NCI-H1105 (cell line): ENCODE measurements at places on chromosomes 6 and 20.

DNA sequence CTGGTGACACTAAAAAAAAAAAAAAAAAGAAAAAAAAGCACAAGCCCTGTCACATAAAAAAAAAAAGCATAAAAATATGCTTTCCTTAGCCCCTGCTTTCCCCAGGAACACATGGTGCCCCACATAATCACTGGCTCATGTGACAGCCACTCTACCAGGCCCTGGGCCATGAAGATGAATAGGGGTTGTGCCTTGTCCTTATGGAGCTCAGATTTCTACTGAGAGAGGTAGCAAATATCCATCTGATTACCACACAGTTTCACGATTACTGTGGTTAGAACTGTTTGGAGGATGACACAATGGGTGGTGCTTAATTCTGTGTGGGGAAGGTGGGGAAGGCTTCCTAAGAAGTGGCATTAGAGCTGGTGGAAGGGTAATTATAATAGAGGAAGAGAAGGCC, 9.3 kb downstream of the RAET1E start:
- no peak for DNase-seq

DNA sequence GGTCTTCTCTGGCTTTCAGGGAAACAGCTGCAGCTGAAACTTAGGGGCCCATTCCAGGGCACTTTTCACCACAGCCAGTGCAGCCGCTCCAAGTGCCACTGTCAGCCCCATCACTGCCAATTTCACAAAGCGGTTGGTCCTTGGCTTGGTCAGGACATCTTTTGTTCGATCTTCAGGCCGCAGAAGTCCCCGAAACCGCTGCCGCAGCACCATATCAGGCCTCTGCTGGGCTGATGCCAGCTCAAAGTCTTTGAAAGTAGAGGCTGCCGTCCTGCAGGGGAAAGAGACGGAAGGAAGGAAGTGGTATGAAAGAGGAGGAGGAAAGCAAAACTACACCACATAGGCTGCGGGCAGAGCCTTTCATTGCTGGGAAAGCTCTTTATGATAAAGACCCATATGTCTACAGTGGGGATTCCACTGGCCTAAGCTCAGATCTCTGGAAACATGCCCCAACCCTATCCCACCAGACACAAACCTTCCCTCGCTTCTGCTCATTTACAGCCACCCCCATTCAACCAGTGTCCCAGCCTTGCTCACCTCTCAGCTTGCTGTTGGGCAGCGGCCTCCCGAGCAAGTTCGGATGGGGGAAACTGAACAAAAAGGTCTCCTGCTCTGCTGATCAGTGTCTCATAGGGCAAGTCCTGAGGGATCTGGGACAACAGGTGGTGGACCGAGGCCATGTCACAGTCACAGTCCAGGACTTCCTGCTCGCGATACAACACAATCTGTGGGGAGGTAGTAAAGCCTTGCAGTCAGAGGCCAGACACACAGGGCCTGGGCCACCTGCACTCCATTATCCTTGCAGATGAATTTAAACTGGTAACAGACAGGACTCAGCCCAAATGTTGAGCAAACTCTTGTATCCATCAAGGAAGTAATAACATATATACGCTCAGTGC, 23.5 kb downstream of the TBC1D20 start:
- no peak for DNase-seq

DNA sequence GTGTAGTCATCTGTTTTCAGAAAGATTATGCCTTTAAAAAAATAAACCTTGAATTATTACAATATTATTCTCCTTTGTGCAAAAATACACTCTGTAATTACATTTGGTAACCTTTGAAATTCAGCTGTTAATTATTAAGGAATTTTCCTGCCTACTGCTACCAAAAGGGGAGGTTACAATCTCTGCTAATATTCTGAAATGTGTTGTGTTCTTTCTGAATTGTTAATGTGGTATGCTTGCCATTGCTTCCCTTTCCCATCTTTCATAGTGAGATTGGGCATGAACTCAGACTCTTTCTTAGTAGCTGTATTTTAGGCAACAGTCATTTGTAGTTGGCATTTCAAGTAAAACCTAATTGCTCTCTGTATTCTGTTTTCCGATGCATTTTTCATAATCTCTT, 73.0 kb downstream of the PHF3 start:
- no peak for DNase-seq

- no peak for DNase-seq
Measured at GRCh38 chr6:42564506-42564825, 637 bp downstream of the UBR2 start.

DNA sequence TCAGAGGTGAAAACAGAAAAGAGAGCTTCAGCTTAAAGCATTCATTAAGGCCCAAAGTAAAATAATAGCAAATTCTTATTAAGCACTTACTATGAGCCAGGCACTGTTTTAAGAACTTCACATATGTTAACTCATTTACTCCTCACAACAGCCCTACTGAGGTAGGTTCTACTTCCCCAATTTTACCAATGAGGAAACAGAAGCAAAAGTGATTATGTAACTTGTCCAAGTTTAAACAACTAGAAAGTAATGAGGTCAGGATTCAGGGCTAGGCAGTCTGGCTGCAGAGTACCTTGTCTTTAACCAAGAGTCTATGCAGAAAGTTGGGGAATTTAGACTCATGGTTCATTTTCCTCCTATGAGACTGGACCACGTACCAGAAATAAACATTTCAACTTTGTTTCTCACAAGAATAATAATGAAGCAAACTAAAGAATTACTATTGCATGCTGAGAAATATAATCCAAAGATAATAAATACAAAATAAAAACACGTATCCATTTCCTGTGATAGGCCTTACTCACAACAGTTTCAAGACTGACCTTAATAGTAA, 3.8 kb downstream of the COL21A1 start:
- DNase-seq, result no peak

GRCh38 chr20:8389381-8390036, 257.4 kb downstream of the PLCB1 start:
- DNase-seq, result peak; percentile 39

GRCh38 chr6:154745243-154745642, 12.0 kb downstream of the SCAF8 start:
- no peak for DNase-seq

DNA sequence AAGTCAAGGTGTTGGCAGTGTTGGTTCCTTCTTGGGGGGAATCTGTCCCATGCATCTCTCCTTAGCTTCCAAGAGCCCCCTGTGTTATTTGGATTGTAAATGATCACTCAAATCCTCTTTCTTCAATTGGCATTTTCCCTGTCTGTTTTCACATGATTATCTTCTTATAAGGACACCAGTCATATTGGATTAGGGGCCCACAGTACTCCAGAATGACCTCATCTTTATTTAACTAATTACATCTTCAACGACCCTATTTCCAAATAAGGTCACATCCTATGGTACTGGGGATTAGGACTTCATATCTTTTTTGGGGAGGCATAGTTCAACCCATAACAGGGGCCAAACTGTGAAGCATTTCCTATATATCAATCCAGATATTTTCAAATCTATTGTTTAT, 57.3 kb downstream of the PTPRA start:
- DNase-seq, result no peak

GRCh38 chr6:100184473-100184872, 190.4 kb upstream of the MCHR2 start:
- DNase-seq, result no peak

DNA sequence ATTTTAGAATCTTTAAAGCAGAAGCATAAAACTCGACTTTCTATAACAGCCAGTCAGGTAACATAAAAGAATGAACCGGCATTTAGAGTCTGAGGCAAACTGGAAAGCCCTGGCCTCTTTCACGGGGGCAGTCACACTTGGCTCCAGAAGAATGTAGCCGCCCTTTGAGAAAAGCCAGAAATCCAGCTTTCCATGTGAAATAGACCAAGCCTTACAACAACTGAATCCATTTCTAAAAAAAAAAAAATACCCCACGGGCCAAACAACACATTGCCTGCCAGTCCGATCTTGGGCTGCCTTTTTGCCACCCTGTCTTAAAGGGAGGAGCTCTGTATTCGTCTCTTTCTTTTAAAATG, 252.9 kb upstream of the TAB2 start:
- no peak for DNase-seq

DNA sequence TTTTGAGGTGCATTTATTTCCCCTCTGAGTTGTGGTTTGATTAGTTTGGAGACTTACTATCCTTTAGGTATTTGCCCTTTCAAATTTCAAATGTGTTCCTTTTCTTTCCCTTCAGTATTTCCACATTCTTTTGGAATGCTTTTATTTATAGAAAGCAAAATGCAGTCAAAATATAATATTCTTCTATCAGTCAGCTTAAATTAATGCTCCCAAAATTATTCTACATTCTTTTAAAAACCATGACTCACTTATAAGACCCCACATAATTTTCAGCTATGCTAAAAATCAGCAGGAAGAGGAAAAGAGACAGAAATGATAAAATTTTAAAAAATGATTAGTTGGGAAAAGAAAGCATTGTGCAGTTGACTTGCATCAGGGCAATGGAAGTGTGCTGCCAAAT, 180.0 kb upstream of the SMLR1 start:
- no peak for DNase-seq

DNA sequence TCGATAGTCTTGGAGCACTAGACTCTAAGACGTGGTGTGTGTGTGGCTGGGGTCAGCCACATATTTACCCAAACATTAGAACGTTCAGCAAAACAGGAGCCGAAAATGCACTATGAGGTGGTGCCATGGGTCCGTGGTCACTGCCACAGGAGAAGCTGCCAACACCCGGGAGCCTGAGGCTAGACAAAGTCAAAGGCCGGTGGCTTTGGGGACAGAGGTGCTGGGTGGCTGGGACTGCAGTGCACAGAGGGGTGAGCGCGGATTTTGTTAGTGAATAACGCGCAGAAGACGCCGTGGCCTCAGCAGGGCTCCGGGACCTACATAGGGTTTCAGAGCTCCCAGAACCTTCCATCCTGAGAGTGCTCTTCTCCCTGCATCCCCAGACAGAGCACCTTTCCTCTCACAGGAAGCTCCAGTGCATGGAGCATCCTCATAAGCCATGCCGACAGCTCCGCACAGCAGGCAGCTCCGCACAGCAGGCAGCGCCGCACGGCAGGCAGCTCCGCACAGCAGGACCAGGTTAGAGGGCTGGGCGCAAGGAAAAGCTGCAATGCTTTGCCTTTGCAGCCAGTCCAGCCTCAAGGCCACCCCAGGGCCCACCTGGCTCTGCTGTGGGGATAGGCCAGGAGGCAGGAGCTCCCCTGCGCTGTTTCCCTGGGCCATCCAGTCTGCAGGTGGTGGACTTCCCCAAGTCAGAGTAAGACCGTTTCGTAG, 304.1 kb downstream of the TAF4 start:
- no peak for DNase-seq

- DNase-seq, result no peak
Measured at GRCh38 chr6:145275787-145276186, 459.5 kb downstream of the EPM2A start.

DNA sequence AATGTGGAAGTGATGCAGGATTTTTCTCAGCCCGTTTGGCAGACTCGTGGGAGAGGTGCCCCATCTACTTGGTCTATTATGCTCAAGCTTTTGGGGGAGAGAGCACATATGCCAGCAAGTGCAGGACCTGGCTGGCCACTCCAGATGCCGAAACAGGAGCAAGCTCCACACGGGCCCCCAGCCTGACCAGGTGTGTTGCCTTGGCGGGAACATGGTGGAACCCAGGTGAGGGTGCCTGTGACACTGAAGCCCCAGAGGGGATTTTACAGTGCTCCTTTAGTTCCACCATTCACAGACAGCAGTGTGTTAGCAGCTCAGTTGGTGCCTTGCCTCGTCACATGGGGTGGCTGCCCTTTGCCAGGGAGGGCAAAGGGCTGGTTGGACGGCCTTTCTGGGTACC, 798.9 kb downstream of the EYS start:
- DNase-seq, result no peak

GRCh38 chr6:100479179-100480035, 14.7 kb upstream of the SIM1 start:
- DNase-seq, result peak; percentile 13

DNA sequence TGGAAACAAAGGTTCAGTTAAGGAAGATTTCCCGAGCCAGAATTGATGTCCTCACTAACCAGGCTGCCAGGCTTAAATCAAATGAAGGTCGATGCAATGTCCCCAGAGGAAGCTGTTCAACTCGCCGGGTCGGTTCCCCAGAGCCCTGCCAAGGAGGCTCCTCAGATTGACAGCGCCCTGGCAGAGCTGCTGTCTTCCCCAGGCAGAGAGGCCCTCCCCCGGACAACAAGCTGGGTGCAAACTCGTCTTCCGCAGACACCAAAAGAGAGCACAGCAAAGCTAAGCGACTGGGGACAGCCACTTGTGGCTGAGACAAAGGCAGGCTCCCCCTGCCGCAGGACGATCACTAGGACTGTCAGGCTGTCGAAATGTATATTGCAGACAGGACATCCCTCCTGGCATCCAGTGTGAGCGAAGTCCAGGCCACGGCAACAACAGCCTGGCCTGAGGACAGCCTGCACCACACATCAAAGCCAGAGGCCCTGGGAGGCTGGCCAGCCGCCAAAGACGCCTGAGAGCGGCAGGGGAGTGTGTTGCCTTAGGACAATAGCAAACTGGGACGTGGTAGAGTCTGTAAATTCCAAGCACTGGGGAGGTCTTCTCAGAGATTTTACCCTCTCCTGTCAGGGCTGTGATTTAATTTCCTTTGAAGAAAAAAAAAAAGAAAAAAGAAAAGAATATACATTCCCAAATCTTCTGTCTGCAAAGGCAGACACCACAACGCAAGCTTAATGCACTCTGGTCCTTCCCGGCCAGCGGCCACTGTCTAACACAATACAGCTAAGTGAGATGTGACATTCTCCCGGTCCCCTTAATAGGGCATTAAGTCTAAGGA, 99.1 kb downstream of the HIVEP2 start:
- peak; percentile 62 for DNase-seq

DNA sequence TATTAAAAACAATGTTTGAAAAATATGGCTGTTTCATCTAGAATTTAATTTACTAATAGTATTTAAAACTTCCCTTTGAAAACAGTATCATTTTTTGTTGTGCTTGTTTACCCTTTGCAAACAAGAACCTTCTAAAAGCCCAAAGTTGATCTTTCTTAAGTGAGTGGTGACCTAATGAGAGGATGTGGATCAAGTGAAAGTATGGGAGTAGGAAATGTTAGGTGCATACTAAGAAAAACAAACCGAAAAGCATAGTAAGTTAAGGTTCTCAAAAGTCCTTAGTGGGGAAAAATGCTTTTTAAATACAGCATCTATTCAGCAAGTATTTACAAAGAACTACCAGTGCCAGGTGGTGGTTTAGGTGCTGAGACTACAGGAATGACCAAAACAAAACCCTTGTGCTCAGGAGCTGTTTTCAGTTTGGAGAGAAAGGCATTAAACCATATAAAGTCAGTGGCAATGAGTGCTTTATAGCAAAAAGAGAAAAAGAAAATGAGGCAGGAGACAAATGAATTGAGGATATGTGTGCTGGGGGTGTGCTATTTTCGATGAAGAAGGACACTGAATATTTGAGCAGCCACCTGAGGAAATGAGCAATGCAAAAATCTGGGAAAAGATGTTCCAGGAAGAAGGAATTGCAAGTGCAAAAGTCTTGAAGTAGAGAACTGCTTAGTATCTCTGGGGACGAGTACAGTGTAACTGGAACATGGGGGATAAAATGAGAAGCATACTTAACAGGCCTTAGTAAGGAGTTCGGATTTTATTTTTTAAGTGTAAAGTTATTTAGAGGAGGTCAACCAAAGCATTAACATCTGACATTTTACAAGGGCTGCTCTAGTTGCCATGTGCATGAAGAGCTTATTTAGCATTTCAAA, 24.0 kb downstream of the RNF146 start:
- no peak for DNase-seq

- no peak for DNase-seq
Measured at GRCh38 chr6:166318649-166319600, 10.7 kb upstream of the PRR18 start.
